ENCODE measurements at places on chromosomes 1 and 21.

DNA sequence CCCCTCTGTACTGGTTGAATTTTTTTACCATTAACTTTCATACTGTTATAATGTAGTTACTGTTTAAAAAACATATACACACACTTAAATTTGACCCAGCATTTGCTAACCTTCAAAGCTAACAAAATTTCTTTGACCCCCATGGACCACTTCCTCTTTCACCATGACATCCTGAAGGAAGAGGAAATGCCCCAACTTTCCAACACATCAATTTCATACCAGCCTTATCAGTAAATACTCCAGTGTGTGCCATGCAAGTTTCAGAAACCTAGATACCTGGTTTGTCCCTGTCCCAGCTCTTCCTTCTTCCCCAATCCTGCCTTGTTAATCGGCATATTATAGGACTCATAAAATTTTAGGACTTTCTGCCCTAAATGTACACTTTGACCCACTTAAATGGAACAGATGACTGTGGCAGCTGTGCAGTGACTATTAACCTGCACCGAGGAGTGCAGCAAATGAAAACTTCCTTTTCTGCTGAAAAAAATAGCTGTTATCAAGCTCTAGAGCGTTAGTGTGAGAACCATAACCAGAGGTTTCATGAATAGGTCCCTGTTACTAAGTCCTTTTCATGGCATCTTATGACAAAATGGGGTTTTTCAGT lies 54.1 kb downstream of the DTL start:
- no peak for DNase-seq

GRCh38 chr1:38085666-38086330 lies 39.2 kb upstream of the POU3F1 start:
- no peak for DNase-seq

DNA sequence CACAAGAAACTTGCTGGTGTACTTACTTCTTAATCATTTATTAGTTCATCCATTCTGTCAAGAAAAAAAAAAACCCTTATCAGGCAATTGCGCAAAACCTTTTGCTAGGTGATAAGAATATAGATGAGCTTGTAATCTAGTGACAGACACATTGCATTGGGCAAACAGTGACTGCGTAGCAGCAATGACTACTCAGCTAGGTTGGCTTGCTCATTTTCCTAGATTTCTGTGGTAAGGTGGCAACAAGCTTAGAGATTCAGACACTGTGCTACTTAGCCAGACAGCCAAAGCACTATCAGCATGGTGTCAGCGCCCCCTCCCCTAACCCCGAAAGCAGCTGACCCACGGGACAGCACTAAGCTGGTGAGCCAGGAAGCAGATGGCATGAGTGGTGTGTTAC lies 203.1 kb downstream of the BARHL2 start:
- DNase-seq = no peak

DNA sequence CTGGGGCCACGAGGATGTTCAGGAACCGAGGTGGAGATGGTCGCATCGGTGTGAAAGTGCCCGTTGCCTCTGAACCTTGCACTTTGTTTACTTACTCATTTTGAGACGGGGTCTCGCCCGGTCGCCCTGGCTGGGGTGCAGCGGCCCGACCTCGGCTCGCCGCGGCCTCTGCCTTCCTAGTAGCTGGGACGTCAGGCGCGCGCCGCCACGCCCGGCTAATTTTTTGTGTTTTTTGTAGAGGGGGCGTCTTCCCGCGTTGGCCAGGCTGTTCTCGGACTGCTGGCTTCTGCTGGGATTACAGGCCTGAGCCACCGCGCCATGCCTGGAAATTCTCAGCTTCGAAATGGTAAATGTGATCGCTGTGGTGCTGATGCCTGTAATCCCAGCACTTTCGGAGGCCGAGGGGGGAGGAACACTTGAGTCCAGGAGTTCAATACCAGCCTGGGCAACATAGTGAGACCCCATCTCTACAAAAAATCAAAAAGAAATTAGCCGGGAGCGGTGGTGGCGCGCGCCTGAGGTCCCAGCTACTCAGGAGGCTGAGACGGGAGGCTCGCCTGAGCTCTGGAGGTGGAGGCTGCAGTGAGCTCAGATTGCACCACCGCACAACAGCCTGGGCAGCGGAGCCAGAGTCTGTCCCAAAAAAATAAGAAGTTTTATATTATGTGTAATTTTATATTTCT lies 684 bp upstream of the MRPL20 start:
- DNase-seq = no peak

DNA sequence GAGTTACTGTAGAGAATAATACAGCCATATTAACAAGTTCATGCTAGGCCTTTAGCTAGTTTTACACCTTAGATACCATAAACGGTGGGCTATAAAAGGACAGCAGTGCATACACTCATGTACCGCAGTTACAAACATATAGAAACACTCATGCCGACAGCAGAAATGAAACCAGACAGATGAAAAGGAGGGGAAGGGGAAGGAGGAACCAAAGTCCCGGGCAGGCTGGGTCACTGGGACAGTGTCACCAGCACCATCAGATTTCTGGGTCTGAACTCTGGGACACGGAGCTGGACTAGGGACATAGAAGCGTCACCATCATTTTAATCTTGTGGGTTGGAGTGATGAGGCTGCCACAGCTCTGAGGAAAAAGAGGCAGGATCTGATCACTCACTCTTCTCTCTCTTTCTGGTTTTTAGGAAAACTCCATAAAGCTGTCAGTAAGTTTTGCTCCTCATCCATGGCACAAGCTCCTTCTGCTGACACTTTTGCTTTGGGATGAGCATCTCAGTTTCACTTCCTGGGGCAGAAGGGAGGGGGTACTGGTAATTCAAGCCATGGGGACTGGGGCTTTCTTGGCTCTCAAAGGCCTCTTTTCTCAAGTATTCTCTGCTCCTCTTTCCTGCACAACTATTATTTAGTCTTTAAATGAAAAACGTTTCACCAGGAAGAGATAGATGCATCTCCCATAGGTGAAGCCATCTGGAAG lies 7.8 kb upstream of the ZNF691 start:
- DNase-seq = no peak

DNA sequence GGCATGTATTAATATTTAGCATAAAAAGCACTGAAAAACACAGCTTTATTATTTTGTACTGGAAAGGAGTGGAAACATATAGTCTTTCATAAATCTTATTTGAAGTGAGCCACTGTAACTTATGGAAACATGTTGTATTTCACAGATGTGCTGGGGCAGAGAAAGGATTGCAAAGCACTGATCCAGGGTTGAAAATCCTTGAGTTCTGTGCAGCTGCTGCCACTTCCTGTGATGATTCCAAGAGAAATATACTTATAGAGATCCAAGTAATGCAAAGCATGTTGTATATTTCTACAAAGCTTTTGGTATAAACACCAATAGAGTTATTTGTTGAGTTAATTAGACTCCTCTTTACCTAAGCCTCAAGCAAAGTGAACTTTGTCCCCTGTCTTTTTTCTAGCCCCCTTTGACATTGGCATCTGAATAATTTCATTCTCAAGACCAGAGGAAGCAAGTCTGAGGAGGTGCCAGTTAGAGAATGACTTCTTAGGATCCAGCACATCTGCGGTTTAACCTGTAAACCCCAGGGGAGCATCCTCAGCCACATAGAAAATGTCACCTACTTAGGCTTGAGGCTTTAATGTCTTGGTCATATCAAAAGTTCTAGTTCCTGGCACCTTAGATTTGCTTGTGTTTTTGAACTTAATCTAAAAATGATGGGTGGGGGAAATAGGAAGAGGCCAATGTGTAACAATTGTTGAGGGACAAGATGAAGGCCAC lies 173.3 kb downstream of the FASLG start:
- no peak for DNase-seq

GRCh38 chr1:26913754-26914619 lies at the start of gene NR0B2:
Gene NR0B2 (minus strand): TSS chr1:26913975. CDS start chr1:26913940, 35 bp downstream.
- no peak for DNase-seq

DNA sequence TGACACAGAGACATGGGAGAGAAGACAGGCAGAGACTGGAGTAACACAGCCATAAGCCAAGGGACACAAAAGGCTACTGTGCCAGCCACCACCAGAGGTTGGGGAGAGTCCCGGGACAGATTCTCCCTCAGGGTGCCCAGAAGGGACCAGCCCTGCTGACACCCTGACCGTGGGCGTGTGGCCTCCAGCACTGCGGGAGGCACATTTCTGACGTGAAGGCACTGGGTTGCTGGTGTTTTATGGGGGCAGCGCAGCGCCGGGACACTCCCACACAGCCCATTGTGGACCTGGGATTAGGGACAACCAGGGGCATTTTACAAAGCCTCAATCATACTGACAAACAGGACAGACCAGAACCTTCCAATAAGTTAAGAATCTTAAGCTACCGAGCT lies 26.2 kb downstream of the PRDM15 start:
- no peak for DNase-seq

GRCh38 chr1:156464335-156464734 lies 36.2 kb downstream of the MEF2D start:
- no peak for DNase-seq

GRCh38 chr1:56922070-56922469 lies 43.7 kb downstream of the C8B start:
- DNase-seq = no peak

GRCh38 chr1:165905853-165906252 lies 78.4 kb downstream of the UCK2 start:
- no peak for DNase-seq

GRCh38 chr21:29730281-29730680 lies 209.5 kb downstream of the GRIK1 start:
- DNase-seq = no peak

DNA sequence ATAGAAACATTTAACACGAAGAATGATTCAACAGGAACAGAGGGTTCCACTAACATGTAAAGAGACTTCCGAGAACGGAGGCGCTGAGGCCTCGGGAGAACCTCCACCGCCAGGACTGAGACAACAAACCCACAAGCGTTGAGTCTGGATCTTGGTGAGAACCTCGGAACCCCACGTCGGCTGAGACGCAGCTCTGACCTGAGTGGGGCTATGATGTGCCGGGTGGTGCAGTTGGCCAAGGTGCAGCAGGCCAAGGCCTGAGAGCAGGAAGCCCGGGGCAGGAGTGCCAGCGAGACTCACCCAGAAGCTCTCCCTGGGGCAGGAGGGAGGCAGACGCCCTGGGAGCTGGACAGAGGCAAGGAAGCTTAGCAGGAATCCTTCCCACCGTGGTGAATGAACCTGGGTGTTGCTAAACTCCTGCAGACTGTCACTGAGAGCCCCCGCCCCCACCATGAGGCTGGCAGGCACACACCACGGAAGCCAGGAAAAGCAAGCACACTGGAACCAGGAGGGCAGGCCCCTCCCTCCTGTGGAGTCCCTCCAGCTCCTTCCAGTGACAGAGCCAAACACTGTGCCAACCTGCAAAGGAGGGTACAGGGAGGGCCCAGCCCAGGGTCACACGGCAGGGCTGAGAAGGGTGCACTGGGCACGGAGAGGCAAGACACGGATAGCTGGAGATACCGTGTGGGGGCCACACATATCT lies 34.8 kb downstream of the WDR4 start:
- no peak for DNase-seq

Data from stimulated activated CD4-positive, alpha-beta T cell treated with anti-CD3 and anti-CD28 coated beads, Interleukin-4, amount 100 ng/mL, for 1 hour (primary cell).